CD8-positive, alpha-beta memory T cell (primary cell): ENCODE measurements at places on chromosomes 7 and 10.

GRCh38 chr7:92667816-92668535 is 77.8 kb upstream of the FAM133B start:
- DNase-seq = no peak

DNA sequence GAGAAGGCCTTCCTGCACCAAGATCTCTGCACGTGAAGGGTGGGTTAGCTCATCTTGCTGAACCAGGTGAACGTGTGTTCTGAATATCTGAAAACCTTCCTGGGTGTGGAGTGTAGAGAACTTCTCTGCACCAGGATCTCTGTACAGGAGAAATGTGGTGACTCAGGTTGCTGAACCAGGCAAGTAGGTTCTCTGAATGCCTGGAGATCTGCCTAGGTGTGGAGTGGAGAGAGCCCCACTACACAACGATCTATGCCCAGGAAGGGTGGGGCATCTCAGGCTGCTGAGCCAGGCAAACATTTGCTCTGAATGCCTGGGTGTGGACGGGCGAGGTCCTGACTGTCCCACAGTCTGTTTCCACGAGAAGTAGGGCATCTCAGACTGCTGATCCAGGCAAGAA is 1002.3 kb upstream of the KCND2 start:
- DNase-seq = no peak

DNA sequence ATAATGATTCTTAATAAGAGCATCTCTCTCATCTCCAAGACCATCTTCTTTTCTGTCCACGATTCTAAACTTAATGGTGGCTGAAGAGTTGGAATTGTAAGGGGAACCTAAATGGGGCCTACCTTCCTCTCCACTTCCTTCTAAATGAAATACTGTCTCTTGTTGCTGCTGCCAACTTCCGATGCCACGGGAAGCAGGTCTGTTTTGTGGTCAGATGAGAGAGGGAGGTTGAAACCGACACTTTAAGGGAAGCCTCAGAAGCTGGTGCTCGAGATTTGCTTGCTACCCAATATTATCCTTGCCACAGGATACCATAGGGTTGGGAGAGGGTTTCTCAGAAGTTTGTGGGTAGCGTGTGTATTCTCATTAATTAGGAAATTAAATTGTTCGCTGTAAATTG is 464.1 kb downstream of the SUGCT start:
- DNase-seq = no peak

DNA sequence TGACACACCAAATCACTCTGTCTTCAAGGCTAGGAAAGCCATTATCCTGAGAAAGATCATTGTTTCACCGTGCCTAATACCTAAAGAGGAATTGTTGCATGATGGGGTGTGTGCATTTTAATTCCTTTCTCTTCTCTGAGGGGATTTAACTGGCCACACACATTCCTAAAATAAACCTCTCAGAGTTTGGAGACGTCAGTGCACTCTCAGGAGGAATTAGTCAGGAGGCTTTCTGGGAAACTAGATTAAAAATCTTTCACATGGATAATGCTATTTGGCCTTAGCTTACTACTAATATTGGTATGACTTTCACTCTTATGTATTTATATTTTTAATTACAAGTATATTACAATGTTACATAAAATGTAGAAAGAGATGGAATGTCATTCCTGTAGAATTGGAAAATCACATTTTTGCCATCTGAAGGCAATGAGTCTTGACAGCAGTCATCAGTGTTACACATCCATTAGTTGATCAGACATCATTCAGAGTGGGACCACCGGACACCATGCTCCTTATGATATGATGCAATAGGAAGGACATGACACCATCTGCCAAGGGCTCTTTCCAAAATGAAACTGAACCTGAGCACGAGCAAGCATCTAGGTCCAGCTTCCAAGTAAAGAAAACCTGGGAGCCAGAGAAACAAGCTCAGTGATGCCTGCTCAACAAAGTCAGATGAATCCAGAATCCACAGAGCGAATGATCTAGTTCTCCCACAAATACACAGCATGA is 43.1 kb upstream of the TMEM273 start:
- DNase-seq = no peak

- no peak for DNase-seq
Measured at GRCh38 chr10:59873896-59874295, 32.5 kb downstream of the CCDC6 start.

GRCh38 chr10:113452146-113452845 is 100.6 kb upstream of the HABP2 start:
- DNase-seq = no peak

GRCh38 chr7:74439541-74439940 is 14.2 kb upstream of the GTF2IRD1 start:
- DNase-seq = no peak
